Stimulated activated CD8-positive, alpha-beta memory T cell treated with anti-CD3 and anti-CD28 coated beads, Interleukin-7, amount 100 ng/mL, for 24 hours (primary cell): ENCODE measurements at places on chromosomes 2 and 18.

DNA sequence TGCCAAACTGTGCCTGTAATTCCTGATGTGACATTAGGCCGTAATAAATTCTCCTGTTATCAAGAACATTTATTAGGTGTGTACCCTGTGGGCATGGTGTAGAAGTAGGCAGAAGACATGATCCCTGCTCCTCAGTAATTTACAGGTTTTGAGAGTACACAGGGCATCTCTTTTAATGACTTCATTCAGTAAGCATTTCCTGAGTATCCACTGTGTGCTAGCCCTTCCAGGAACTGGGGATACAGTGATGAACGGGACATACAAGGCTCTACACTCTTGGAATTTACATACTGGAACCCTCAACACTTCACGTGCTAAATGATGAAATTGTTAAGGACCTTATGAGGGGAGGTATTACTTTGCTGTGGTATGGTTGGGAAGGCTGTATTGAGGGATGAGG lies 30.2 kb downstream of the DIS3L2 start:
- DNase-seq: no peak

GRCh38 chr2:85503851-85504777 lies 34.9 kb upstream of the MAT2A start:
- DNase-seq: no peak

DNA sequence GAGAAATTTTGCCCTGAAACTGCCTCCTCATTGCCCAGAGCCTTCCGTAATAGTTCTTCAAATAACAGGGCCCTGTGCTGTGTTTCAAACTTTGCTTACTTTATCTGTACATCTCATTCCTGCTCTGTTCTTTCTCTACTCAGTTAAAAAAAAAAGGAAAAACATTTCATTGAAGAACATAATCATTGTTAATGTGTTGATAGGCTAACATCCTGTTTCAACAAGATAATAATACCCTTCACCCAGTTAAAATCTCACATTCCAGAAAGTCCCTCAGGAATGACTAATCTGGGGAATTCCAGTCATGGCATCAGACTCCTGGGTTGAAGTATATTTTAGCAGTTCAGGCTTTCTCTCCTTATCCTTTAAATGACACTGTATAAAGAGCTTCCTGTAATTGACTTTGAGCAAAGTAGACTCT lies 45.6 kb upstream of the ITGAV start:
- no peak for DNase-seq

GRCh38 chr2:36650031-36650829 lies 46.3 kb upstream of the VIT start:
- DNase-seq: no peak

DNA sequence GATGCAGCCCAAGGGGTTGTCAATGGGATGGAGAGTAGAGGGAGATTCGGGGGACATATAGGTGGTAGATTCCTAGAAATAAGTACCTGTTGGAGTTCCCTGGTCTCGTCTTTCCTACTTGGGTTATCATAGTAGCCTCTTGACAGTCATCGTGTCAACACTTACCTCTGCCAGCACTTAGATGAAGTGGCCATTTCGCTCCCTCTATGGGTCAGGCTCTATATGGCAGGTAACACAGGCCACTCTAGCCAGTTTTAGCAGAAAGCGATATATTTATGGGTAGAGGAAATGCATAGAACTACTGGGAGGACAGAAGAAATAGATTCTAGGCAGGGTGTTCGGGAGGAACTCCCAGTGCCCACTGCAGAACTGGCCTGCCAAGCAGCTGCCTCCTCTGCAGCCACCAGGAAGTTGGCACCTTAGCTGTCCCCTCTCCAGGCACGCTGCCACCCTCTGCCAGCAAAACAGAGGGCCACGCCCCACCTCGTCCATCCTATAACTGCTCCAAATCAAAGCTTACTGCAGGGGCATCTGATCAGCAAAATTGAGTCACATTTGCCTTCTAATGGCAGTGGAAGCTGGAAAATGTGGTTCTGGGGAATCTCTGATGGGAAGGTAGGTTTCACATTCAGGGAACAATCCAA lies 181.3 kb downstream of the INSIG2 start:
- DNase-seq: no peak

DNA sequence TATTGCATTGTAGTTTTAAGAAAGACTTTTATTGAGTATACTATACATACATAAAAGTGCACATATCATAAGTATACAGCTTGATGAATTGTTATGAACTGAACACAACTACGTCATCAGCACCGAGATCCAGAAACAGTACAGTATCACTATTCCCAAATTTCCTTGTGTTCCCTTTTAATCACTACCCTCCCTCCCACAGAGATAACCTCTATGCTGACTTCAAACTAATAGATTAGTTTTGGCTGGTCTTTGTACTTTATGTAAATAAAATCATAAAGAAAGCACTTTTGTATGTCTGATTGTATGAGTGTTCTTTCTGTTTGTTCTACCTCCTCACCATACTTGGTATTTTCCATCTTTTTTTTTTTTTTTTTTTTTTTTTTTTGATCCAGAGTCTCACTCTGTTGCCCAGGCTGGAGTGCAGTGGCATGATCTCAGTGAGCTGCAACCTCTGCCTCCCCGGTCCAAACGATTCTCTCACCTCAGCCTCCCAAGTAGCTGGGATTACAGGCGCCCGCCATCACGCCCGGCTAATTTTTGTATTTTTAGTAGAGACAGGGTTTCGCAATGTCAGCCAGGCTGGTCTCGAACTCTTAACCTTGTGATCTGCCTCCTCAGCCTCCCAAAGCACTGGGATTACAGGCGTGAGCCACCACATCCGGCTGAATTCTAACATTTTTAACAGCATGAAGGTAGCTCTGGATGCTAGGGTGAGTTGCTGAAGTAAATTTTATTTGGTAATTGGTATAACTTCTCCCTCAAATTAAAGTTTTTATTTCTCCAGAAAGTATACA lies 43.3 kb upstream of the RAB1A start:
- DNase-seq: no peak

- no peak for DNase-seq
These were observed 90.3 kb upstream of the SESTD1 start for GRCh38 chr2:179354739-179355537.

DNA sequence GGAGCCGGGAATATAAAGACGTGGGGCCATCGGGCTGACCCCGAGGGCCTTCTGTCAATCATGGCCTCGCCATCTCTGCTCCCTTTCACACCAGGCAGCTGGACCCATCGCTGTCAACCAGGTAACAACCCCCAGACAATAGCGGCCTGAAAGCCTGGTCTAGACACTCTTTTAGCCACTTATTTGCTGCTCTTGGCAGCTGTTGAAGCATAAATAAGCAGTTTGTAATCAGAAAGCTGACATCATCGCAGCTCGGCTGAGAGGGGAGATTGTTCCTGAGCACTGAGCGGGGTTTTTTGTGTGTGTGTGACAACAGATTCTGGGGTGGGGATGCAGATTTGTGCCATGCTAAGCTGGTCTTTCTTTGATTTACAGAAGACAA lies 423.6 kb upstream of the POU3F3 start:
- no peak for DNase-seq

DNA sequence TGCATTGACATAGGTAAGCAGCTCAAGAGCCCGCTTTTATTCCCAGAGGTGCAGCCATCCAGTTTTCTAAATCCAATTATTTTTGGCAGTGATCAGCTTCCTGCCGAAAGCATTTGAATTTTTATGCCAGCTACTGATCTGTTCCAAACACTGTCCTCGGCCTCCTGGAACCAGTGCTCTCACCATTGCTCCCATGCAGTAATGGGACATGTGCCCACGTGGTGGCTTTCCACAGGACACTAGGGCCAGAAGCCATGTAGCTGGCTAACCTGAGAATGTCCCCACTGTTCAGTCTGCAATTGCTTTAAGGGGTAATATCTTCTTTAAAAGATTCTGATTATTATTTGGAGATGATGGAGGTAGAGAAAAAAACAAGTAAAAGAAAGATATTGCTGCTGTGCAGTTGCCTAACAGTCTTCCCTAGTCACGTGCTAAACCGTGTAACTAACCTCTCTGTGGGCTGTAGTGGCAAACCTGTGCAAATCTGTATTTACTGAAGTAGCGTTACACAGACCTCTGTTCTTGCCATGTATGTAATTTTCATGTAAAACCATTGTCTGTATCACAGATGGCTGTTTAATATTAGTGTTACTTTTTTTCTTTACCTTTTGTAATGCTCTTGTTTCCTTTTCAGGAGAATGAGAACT lies 13.0 kb downstream of the GRHL1 start:
- DNase-seq: no peak

GRCh38 chr2:5685225-5685624 lies 7.0 kb upstream of the SOX11 start:
- no peak for DNase-seq

DNA sequence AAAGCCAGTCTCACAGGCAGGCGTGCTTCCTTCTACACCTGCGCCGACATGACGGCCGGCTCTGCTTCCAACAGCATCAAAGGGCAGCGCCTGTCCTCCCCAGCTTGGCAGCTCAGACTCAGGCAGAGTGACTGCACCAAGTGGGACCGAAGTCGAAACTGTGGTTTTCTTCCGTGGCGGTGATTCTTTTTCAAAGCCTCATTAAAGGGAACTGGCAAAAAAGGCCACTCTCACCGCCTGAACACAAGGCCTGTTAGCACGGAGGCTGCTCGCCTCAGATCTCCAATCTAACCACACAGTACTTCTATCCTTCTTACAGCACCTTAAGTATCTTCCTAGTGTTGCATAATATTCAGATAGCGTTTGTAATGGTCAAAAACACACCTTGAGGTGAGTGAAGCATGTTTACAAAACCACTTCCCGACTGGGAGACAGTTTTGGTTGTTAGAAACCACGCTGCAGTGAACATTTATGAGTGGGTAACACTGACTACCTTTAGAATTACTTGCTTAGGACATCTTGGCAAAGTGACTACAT lies 236.4 kb downstream of the HDAC4 start:
- DNase-seq: no peak

GRCh38 chr2:234330902-234331301 lies 166.0 kb downstream of the ARL4C start:
- DNase-seq: no peak

DNA sequence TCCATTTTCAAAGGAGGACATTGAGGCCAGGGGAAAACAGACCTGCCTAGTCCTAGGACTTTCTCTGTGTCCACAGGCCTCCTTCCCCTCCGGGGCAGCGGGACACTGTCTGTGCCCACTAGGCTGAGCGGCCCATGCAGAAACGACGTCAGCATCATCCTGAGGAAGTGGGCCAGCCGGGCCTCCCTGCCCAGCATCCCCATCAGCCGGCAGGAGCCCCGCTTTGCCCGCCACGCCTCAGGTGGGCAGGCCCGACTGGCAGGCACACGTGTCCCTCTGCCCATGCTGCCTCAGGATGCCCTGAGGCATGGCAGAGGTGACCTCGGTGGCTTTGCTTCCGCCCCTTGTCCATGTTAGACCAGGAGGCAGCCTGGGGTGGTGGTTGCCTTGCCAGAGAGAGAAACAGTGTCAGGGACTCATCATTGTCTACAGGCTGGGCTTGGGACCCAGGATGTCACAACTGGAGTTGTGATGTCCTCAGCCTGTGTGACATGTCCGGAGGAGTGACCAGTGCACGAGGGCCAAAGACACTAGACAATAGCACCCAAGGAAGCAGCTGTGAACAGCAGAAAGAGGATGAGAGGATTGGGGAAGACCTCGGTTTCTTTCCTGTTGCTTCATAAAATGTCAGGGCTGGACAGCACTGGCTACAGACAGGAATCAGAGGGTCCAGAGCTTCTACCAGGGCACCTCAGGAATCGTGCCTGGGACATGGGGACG lies 36.8 kb downstream of the TOGARAM2 start:
- no peak for DNase-seq

DNA sequence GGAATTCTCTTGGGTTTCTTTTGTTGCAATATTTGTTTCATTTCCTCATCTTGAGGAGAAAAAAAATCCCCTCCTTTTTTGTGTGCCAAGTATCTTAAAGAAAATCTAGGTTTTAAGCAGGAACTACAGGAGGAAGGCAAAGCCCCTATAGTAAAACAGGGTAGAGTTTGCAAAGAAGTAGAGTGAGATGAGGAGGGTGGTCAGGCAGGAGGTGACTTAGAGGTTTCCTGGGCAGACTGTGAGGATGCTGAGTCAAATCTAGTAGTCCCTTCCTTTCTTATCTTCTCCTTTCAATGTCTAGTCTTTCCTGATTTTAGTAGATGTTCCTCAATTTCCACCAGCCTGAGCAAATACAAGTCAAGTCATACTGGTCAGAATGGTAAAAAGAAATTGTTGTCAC lies 222.5 kb downstream of the PMAIP1 start:
- no peak for DNase-seq

GRCh38 chr2:202136526-202136925 lies 63.5 kb downstream of the KIAA2012 start:
- no peak for DNase-seq

GRCh38 chr2:9952286-9952737 lies 819 bp downstream of the GRHL1 start:
- DNase-seq: no peak

DNA sequence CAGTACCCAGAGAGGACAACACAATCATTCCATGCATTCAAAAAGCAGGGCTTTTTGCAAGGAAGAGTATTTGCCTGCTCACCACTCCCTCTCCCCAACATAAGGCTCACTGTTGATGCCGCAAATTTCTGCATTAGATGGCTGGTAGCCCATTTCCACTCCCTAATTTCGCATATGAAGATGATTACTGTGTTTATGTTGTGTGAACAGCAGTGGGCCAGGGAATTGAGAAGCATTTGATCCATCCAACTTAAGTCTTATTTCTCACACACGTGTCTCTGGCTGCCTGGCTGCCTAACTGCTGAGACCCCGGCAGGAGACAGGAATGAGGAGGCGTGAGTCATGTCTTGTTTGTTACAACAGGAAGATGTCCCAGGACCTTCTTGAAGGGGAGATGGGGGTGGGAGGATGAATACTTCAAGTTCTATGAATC lies 294.1 kb downstream of the ALK start:
- DNase-seq: no peak

GRCh38 chr2:129775952-129776653 lies 203.4 kb upstream of the RAB6C start:
- no peak for DNase-seq

DNA sequence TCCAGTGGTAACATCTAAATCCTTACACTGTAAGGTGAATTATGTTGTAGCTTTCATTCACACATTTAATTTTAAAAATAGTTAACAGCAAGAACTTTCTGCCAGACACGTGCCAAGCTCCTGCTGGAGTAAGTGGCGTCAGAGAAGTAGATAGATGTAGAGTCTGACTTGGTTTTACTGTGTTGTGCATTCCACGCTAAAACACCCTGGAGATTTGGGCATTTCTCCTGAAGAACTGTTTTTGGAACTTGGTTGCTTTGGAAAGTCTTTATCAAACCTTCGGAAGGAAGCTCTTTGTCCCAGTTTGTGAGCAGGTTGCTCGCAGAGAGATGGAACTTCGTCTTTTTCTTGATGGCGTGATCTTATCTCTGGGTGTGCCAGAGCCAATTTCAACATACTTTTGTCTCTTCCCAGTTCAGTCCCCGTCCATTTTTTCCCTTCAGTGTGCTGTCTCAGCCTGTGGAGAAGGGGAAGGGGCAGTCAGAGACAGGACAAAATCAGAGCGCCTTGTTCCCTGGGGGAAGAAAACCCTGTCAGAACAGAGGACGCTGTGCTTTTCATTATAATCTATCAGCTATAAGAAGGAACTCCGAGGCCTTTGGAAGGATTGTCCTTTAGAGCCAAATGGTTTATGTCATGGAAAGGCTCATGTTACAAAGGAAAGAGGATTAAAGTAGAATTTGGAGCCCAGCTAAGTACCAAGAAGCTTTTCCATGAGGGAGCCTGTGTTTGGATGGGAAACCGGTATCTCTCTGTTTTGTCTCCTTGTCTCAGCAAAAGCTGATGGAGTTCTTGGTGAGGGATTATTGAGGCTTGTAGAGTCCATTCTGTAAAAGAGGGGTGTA lies 18.9 kb downstream of the GRHL1 start:
- DNase-seq: no peak

- no peak for DNase-seq
These were observed 8.8 kb downstream of the IWS1 start for GRCh38 chr2:127517465-127517864.

GRCh38 chr2:68918497-68918896 lies 34.2 kb downstream of the GKN2 start:
- no peak for DNase-seq
